ENCODE measurements at places on chromosomes 5 and 9.

- no peak for DNase-seq
Measured at GRCh38 chr9:110282739-110283081, 26.4 kb upstream of the TXN start.

DNA sequence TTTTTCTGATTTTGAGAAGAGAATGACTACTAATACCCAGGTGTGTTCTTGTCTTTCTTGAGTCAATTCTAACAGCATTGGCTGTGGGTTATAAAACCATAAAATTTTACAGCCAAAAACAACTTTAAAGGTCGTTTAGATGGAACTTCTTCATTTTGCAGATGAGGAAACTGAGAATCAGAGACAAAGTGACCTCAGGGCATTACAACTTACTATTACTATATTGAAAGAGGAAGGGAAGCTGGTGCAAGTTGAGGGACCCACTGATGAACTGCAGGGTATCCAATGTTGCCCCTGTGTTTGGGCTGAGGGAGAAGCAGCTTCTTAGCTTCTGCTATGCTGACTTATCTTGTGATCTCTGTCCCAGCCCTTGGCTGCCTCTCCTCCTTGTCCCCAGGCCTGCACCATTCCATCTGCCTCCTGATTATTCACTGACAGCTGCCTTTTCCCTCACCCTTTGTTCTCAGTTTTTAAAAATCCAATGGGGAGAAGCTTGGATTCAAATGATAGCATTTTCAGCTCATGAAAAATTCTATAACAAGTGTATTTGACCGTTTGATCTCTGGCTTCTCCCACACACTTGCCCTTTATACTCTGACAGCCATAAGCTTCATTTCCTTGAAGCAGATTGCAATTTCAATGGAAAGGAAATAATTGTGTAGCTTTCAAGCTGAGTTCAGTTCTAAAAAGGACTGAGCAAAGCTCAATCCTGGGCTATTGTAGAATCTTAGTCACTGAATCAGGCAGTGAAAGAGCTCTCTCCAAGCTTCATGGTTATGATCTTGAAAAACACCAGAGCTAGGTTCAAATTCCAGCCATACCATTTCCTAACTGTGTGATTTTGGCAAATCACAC is 68.5 kb downstream of the TMC1 start:
- no peak for DNase-seq

DNA sequence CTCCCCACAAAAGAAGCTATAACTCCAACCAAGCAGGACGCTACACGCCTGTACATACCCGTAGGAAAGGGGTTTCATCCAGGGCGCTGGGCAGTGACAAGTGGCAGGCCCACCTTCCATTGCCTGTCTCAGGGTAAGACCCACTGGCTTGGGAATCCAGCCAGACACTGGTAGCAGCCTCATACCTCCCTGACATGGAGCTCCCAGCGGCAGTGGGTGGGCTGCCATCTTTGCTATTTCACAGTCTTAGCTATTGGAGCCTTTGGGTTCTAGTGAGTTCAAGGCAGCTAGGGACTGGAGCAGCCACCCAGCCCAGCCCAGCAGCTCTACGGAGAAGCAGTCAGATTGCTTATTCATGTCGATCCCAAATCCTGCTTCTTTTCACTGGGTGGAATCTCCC is 3.4 kb upstream of the IFNA10 start:
- no peak for DNase-seq

- no peak for DNase-seq
Measured at GRCh38 chr9:137027369-137028262, at the start of gene ABCA2. ABCA2 (minus strand) TSS chr9:137028237; CDS start chr9:137028140, 97 bp downstream.

- no peak for DNase-seq
Measured at GRCh38 chr5:82808960-82809359, 268.2 kb downstream of the TMEM167A start.

- DNase-seq, result no peak
Measured at GRCh38 chr9:6428940-6429889, 16.2 kb downstream of the UHRF2 start.

Measured in GDM1 (cell line).